ENCODE measurements at places on chromosomes 6 and 20.

DNA sequence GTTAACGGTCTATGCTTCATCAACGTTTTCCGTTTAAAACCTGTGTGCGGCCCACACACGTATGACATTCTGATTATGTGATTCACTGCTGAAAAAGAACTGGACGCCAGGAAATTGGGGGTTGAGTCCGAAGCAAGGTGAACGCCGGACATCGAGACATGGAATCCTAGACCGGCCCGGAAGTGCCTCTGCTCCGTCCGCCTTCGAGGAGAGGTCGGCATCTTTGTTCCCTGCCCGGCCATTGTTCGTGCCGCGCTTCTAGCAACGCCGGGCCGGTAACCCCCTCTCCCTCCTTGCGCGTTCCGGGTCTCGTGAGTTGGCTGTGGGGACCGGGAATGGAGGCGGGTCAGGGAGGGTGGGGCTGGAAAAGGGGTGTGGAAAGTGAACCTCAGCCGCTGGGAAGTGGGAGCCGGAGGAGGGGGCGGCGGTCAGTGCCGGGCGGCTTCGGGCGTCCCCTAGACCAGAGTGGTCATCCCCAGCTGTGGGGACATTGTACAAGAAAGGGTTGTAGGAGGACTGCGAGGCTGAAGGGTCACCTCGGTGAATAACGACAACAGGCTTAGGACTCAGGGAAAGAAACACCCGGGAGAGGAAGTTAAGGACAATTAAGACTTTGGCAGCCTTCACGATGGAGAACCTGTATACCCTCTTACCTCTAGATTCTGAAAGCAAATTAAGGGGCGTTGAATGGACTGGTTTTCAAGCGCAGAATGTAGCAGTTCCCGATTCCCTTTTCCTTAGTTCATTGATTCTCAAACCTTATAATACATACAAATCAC, at the start of gene ZSCAN9:
ZSCAN9 (plus strand) TSS at position 220 of the 779 bp plus-strand sequence. CDS start 1,810 bp downstream, outside the sequence.
- no peak for DNase-seq

- DNase-seq, result no peak
Observed at GRCh38 chr20:34717230-34718095, 13.3 kb downstream of the TP53INP2 start.

DNA sequence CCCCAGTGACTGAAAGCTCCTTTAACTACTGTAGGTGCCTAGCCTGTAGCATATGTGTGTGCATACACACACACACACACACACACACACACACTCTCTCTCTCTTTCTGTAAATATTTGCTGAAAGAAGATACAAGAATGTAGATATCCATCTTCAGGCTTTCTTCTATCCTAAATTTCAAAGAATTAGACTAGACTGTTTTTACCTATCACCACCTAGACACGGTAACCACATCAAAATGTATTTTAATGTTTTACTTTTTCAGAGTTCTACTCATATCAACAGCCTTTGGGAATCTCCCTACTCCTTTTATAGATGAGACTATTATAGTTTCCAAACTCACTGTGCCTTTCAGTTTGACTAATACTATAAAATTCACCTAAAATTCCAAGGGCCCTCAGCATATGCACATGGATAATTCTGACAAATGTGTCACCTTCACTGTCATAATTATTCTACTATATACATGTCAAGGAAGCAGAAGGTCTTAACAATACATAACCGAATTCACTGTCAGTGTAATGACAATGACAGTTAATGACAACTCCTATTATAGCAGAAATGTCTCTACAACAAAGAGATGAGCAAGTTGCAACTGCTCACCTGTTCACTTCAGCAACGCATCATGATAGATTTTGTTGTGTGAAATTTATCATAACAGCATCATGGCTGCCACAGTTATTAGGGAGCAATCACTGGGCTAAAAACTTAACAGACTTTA, 236.5 kb downstream of the GMPR start:
- DNase-seq, result no peak

GRCh38 chr6:80226699-80227098, 120.2 kb downstream of the BCKDHB start:
- no peak for DNase-seq

- DNase-seq, result no peak
Observed at GRCh38 chr6:16511723-16512489, 249.4 kb downstream of the ATXN1 start.

DNA sequence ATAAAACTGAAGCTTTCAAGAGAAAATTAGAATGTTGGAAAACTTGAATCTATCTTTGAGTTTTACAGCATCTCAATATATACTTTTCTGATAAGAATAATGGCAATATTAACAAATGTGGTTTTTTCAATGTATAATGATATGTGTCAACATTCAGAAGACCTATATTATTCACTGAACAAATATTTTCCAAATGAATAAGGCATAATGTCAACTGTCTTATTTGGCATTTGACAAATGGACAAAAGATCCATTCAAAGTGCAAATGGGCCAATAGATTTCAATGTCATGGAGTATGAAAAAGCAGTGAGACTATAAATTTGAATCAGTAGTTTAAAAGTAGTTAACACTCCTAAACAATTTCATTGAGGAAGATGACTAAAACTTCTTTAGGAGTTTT, 20.9 kb downstream of the LMBRD1 start:
- no peak for DNase-seq

- DNase-seq, result no peak
Observed at GRCh38 chr6:36641543-36641942, 37.0 kb upstream of the CDKN1A start.

DNA sequence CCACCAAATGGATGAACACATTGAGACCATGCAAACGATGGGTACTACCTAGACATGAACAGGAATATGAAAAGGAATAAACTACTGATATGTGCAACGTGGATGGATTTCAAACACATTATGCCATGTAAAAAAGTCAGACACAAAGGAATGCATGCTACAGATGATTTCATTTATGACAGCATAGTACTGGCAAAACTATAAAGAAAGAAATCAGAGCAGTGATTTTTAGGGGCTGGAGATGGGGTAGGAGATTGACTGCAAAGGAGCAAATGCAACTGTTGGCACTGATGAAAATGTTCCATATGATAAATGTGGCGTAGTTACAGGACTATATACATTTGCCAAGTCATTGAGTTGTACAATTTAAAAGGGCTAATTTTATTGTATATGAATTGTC, 13.4 kb upstream of the COL12A1 start:
- no peak for DNase-seq

DNA sequence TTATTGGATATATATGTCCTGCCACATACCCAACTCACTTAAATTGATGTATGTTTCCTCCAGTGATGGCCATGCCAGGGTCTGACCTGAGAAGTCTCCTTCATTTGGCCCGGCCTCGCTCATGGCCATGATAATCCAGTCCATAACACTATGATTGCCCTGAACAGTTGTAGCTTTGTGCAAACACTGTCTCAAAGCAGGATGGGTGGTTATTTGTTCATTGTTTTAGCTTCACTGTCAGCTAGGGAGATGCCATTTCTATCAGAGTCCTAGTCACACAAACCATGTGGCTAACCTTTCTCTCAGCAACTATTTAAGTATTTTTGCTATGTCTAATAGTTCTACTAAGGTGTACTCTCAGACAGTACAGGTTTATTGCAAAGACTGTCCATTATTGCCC, 47.6 kb upstream of the ZNF337 start:
- DNase-seq, result no peak

GRCh38 chr20:973785-974194, 28.3 kb downstream of the RSPO4 start:
- no peak for DNase-seq

GRCh38 chr6:84492241-84493165, 265.1 kb upstream of the CEP162 start:
- no peak for DNase-seq

- no peak for DNase-seq
Observed at GRCh38 chr6:159969204-159969912, 476 bp downstream of the IGF2R start.

DNA sequence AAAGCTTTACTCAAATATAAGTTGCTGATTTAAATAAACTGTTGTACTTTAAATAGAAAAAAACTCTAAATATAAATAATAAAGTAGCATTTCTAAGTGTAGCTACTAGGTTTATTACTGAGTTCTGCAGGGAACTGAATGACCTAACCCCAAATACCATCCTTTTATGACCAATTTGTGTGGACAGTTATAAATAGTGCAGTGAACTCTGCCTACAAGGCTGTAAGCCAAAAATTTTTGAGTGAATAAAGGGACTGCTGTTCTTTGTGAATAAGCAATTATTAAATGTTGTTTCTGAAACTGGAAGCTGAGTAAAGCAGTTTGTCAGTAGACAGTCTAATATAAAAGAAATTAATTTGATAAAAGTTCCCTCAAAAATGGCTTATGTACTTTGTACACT, 90.8 kb upstream of the ELOVL5 start:
- DNase-seq, result no peak

DNA sequence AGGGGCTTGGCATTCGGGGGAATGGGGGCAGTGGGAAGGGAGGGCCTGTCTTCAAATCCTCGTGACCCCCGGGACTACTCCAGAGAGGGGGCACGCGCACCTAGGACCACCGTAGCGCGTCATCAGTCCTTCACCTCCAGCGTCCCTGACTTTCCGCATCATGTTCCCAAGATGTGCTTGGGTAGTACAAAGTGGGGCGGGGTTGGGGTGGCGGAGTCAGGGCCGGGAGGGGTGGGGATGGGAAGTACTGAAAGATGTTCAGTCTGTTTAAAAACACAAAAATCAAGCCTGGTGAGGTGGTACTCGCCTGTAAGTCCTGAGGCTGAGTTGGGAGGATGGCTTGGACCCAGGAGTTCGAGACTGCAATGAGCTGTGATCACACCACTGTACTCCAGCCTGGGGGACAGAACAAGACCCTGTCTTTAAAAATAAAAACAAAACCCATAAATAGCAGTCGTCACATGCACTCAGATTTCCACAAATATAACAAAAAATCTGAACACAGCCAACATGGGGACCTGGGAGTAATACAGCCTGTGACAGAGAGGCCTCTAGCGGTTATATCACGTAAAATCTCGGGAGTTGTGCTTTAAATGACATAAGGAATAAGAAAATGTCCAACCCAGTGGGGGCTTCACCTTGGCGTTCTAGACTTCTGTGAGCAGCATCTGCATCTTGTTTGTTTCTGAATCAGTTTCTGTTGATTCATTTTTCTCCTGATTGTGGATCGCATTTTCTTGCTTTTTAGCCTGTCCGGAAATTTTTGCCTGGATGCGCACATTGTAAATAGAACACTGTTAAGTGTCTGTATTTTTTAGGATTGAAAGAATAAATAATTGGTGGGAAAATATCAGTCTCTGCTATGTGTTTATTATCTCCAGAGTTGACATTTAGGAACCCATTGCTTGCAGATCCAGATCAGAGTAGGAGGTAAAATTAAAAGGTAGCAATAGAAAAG, 698 bp upstream of the LRP11 start:
- no peak for DNase-seq

- no peak for DNase-seq
Observed at GRCh38 chr20:10807013-10807412, 133.2 kb upstream of the JAG1 start.

DNA sequence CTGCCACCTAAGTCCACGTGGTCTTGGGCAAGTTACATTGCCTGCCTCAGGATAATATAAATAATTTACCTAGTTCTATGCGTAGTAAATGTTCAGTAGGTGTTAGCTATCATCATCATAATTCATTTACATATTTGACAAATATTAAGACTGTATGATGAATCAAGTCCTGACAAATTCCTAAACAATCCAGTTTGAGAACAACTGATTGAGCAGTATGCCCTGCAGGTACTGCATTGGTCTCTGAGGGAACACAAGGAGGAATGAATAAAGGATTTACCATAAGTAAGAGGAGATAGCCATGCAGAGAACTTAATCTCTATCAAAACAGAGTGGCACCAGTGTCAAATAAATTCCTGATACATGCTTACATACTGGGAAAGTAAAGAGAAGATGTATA, 70.4 kb downstream of the SAMD5 start:
- no peak for DNase-seq

DNA sequence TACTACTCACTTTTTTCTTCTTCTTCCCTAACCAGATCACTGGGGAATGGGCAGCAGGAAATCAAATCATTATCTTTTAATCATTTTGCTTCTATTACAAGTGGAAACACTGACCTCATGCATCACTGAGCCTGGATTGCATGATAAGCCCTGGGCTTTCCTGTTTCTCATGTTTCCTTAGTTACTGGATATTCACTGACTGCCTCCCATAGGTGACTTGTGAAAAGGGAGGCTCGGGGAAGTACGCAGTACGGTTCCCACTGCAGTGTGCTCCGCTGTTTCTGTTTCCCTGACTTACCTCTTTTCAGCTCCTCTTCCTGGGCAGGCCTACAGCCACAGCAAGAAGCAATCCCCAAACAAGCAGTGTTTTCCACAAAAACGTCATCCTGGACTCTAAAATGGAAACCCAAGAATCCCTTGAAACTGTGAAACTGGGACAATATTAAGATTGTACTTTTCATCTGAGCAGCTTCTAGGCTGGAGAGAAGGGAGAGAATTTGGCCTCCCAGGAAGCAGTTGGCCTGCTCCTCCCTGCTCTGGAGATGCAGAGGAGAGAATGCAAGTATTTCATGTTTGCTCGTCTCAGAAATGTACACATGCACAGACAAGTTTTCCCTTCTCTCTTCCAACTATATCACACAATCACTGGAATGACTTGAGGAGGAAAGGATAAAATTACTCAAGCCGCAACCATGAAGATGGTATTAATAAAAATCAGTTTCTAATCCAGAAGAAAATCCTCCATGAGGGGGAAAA, 13.1 kb downstream of the BTNL2 start:
- no peak for DNase-seq

- no peak for DNase-seq
Observed at GRCh38 chr6:33313105-33313708, 671 bp downstream of the TAPBP start.

- no peak for DNase-seq
Observed at GRCh38 chr20:6580486-6580885, 187.0 kb upstream of the BMP2 start.

DNA sequence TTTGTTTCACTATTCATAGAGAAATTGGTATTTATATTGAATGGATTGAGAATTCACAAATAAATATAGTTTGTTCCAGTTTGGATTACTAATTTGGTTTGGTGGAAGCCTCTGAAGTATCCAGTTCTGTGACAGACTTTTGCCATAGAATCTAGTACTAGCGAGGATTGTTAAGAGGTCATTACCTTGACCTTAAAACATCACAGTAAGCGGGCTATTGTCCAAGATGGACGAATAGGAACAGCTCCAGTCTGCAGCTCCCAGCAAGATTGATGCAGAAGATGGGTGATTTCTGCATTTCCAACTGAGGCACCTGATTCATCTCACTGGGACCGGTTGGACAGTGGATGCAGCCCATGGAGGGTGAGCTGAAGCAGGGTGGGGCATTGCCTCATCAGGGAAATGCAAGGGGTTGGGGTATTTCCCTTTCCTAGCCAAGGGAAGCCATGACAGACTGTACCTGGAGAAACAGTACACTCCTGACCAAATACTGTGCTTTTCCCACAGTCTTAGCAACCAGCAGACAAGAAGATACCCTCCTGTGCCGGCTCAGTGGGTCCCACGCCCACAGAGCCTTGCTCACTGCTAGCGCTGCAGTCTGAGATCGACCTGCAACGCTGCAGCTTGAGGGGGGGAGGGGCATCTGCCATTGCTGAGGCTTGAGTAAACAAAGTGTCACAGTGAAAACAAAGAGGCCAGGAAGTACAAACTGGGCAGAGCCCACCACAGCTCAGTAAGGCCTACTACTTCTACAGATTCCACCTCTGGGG, 66.4 kb upstream of the NEDD9 start:
- DNase-seq, result no peak

GRCh38 chr20:23287354-23288190, 63.0 kb upstream of the NXT1 start:
- no peak for DNase-seq

GRCh38 chr6:142804490-142804889, 140.5 kb downstream of the HIVEP2 start:
- no peak for DNase-seq

GRCh38 chr6:125013938-125014660, 51.9 kb downstream of the RNF217 start:
- no peak for DNase-seq
